ENCODE measurements at places on chromosomes 1 and 21. TPM values are rescaled to one million over a fixed set of nuclear protein-coding genes. Genes with fewer than 3 reads are reported as not detected.

GRCh38 chr1:236948996-236949395 lies 55.2 kb downstream of the MT1HL1 start:
- no peak overlapping the region for H3K27ac ChIP-seq
- H3K36me3 ChIP-seq = no peaks in the 10 kb centered on the region
- H3K4me3 ChIP-seq = no peak overlapping the region
- H3K4me1 ChIP-seq = peaks cover 22% of the 10 kb centered on the region
- H3K27me3 ChIP-seq = no peaks in the 10 kb centered on the region
- no peak for DNase-seq

- DNase-seq = peak; percentile 37
- no peaks in the 10 kb centered on the region for H3K36me3 ChIP-seq
- peaks cover 5% of the 10 kb centered on the region for H3K27me3 ChIP-seq
These were observed 6.1 kb downstream of the PRXL2B start for GRCh38 chr1:2592672-2593071.

The RRP1B gene
- total RNA-seq = 35.3 TPM

GRCh38 chr1:44086692-44087474 lies 31.7 kb upstream of the KLF17 start:
- DNase-seq = no peak
- H3K4me3 ChIP-seq = no peak overlapping the region
- no peaks in the 10 kb centered on the region for H3K36me3 ChIP-seq
- peaks cover under 1% of the 10 kb centered on the region for H3K27me3 ChIP-seq

The SYDE2 gene
- 42.4 TPM for total RNA-seq

The MRPL37 gene
- total RNA-seq = 57.6 TPM

- no peak for DNase-seq
- H3K27me3 ChIP-seq = peaks cover 6% of the 10 kb centered on the region
- H3K36me3 ChIP-seq = no peaks in the 10 kb centered on the region
- no peak overlapping the region for H3K27ac ChIP-seq
- H3K4me3 ChIP-seq = no peak overlapping the region
These were observed 853.5 kb upstream of the TMPRSS15 start for GRCh38 chr21:19256934-19257660.

GRCh38 chr21:35332841-35333426 lies 283.8 kb upstream of the RUNX1 start:
- H3K4me1 ChIP-seq = no peaks in the 10 kb centered on the region
- H3K36me3 ChIP-seq = no peaks in the 10 kb centered on the region
- H3K27me3 ChIP-seq = no peaks in the 10 kb centered on the region
- no peak overlapping the region for H3K27ac ChIP-seq

GRCh38 chr1:99004254-99004860 lies 304 bp downstream of the PLPPR5 start:
- H3K4me3 ChIP-seq = peak overlapping the region; percentile 63
- DNase-seq = peak; percentile 43
- H3K27ac ChIP-seq = no peak overlapping the region
- peaks cover 87% of the 10 kb centered on the region for H3K27me3 ChIP-seq
- no peaks in the 10 kb centered on the region for H3K36me3 ChIP-seq

- no peak overlapping the region for H3K27ac ChIP-seq
- H3K4me1 ChIP-seq = peaks cover 3% of the 10 kb centered on the region
- DNase-seq = no peak
- H3K36me3 ChIP-seq = no peaks in the 10 kb centered on the region
These were observed 70.3 kb upstream of the TINAGL1 start for GRCh38 chr1:31505911-31506497.

DNA sequence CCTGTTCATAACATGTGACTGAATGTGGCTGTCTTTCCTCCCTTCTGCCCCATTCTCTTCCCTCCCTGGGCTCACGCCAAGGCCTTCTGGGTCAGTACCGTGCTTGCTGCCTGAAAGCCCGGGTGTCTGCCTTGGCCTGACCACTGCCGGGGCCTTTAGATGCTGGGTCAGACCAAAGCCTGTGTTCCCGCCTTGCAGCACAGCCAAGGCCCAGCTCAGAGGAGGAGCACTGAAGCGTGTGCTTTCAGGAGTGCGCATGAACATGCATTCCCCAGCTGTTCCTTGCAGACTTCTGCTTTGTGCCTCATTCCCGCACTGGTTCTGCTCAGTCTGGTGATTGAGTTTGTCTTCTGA lies 27.0 kb upstream of the SARS1 start:
- H3K27ac ChIP-seq = peak overlapping the region; percentile 76
- no peaks in the 10 kb centered on the region for H3K27me3 ChIP-seq
- no peak for DNase-seq
- H3K4me3 ChIP-seq = no peak overlapping the region
- H3K4me1 ChIP-seq = peaks cover 18% of the 10 kb centered on the region

The IFI44L gene
- 105 TPM for total RNA-seq

DNA sequence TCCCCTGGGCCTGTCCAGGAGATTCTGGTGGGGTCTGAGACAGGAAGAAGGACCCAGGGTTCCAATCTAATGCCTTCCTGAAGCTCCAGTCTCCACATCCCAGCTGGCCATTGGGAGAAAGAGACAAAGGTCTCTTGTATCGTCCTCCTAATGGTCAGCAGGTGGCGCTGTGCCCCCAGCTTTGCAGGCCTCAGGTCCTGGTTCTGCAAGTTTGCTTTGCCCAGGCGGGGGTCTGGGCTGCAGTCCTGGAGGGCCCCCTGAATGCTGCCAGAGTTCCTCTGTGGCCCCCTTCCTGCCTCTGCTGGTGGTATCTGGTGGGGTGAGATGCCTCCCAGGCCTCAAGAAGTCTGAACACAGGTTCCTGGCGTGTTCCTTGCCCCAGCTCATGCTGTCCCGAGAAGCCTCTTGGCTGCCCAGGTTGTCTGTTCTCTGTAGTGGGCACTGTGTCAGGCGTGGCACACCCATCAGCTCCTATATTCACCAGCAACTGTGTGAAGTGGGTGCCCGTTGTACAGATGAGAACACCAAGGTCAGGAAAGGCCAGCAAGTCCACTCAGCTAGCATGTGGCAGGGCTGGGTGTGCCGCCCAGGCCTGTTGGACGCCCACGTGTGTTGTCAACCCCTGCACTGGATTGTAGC lies 33.8 kb upstream of the CSF3R start:
- peaks cover 17% of the 10 kb centered on the region for H3K4me1 ChIP-seq
- peaks cover 8% of the 10 kb centered on the region for H3K27me3 ChIP-seq
- no peak overlapping the region for H3K27ac ChIP-seq
- DNase-seq = peak; percentile 65

The PPP2R5A gene
- 10.1 TPM for total RNA-seq

DNA sequence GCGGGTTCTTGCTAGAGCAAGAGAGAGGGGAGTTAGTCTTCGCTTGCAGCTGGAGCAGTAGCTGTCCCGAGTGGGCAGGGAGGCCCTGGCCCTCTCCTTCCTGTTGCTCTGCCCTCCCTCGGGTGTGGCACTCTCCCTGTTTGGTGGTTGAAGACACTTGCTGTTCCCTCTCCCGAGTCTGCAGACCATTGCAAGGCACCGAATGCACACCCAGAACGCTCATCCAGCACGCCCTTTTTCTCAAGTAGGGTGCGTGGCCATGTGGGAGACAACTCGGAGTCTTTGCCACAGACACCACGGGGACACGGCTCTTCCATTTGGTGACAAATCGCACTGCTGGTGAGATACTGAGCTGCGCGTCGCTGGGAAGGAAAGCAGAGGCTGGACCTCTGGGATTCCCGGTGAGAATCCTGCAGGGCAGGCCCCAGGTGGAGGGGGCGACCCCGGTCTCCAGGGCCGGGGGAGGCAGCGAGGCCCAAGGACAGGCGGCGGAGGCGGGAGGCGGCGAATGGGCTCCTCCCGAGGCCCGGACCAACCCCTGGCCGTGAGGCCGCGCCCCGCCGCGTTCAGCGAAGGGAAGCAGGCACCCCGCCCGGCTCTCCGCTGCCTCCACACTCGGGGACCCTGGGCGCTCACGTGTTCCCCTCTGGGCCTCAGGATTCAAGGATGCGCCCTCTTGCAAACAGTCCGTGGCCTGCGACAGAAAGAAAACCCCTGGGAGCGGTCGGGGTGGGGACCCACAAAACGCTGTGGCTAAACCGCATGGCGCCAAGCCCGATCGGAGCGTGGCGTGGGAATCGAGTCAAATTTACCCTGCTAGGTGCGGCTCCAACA lies 10.4 kb upstream of the TMEM200B start:
- H3K27ac ChIP-seq = no peak overlapping the region
- peaks cover 10% of the 10 kb centered on the region for H3K4me1 ChIP-seq
- no peak for DNase-seq
- no peak overlapping the region for H3K4me3 ChIP-seq
